GM18507 (cell line): ENCODE measurements at places on chromosomes 3 and 15.

- DNase-seq = no peak
Measured at GRCh38 chr3:18527691-18528090, 102.6 kb upstream of the SATB1 start.

GRCh38 chr15:64950888-64951287, 38.8 kb downstream of the SPG21 start:
- DNase-seq = no peak

DNA sequence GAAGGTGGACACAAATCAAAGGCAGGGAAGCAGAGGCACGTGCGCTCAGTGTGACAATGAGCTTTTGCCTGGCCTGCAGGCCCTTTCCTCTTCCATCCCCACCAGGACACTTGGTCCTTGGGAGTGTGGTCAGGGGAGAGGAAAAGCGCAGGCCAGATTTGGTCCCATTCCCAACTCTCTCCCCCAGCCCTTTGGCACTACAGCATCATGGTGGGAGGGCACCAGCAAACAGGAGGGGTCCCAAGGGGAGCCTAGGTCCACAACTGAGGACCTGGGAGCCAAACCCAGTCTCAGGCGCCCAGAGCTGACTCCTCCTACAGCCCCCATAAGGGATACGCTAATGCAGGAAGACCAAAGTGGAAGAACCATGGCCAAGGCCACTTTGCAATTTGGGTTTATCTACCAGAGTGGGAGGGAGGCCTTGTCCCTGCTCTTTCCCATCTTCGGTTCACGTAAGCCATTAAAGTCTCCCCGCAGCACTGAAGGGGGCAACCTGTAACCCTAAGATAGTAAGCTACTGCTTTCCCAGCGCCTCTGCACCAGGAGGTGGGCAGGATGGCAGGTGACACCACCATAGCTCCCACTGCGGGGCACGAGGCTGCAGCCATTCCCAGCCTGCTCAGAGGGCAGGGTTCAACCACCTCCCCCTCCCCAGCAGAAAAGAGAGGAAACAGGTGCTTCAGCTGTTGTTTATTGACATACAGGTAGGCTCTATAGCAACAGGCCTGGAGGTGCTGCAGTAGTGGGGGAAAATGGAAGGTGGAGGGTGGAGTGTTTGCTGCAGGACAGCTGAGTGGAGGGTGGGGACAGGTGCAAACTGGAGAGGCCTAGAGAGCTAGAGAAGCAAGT, 993 bp upstream of the GRAMD2A start:
- DNase-seq = no peak

DNA sequence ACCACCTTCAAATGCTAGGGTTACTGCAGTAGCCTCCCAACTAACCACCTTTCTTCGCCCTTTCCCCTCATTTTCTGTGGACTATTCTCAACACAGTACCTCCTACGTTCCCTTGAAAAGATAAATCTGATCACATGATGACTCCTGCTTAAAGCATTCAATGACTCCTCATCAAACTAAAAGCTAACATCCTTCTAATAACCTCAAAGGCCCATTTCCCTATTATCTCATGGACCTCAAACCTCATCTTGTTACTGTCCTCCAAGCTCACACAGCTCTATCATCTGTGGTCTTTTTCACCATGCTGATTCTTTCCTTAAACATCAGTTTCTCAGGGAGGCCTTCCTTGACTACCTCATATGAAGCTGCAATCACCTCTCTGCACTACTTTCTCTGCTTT, 29.6 kb downstream of the GADL1 start:
- DNase-seq = no peak

DNA sequence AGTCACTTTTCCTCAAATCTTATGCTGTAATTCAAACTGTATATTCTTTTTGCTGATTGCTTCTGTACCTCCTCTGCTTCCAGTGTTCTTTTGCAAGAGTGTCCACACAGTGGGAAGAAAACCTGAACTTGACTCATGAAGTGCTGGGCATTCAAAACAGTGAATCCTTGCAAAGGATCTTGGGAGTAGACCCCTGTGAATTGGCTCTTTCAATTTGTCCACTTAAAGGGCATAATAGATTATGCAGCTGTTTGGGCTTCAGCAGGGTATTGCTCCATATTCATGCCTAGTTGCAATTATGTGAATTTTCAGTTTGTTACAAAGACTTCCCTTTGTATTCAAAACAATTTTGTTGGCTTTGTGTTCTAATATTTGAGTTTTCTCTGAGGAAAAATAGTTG, 11.4 kb downstream of the ZFAND6 start:
- DNase-seq = no peak

DNA sequence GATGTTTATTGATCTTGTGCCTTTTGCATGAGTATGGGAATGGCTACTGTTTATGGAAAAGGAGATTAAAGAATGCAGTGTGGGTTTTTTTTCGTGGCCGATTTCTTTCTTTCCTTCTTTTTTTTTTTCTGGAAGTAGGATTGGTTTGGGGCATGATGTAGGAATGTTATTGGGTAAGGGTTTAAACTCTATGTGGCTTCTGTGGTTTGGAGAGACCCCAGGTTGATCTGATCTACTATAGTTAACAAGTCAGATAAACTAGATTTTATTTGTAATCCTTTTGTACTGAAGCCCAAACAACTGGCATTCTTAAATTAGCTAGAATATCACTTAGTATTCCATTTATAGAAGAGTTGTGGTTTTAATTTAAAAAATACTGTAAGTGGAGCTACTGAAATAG, 304.8 kb downstream of the LPP start:
- DNase-seq = no peak

GRCh38 chr3:49723296-49723627, 489 bp downstream of the GMPPB start:
- DNase-seq = peak; percentile 37

DNA sequence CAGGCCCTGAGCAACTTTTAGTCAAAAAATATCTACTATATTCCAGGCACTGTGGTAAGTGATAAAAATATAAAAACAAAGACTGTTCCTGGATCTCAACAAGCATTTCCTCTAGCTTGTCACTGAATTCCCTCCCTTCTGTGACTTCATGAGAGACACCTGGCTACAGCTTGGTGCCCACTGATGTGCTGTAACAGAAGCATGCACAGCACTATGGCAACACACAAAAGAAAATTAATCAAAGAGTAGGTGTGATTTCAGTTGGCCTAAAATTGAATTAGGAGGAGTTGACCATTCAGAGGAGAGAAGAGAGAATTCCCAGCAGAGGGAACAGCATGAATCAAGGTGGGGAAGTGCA, 158.9 kb upstream of the LPP start:
- DNase-seq = no peak
